Mucosa of descending colon (tissue), 3 donors: ENCODE measurements at places on chromosomes 6 and 20.
A peak's percentile ranks its signal among the peaks of the same experiment; 100 is the strongest.

GRCh38 chr20:36493801-36494114 lies 47.6 kb upstream of the MYL9 start:
- peak; percentile 70 for DNase-seq

GRCh38 chr6:124962639-124963415 lies 590 bp downstream of the RNF217 start:
- DNase-seq: peak; percentile 55

DNA sequence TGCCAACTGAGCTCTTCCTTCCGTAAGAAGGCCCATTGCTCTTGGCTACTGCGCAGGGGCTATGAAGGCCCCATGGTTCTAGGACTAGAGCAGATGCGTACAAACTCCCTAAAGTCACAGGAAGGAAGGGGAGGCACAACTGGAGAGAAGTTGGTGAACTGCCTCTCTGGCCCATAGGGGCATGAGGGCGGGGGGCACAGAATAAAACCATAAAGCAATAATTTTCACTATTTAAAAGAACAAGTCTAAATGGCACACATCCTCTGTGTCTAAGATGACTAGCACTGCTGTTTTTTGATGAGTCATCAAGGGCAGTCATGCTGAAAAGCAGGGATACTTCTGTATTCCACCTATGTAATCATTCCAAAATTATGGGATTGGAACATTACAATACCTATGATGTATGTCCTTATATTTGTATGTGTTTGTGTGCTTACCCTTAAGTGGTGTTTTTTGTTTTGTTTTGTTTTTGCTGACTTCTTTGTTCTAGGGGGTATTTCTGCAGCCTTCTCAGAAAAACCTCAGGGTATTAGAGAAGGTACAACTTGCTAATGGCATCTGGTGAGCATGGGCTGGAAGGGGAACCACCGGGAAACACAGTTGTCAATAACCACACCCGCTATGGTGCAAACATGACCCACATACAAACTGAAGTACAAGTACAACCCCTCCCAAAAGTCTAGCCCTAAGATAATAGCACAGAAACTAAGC lies 36.9 kb downstream of the B4GALT5 start:
- peak; percentile 66 for DNase-seq

GRCh38 chr6:1624058-1624850 lies 14.5 kb downstream of the FOXC1 start:
- DNase-seq: no peak

- DNase-seq: peak; percentile 88
Observed at GRCh38 chr20:19205981-19206396, 6.5 kb upstream of the SLC24A3 start.

- no peak for DNase-seq
Observed at GRCh38 chr6:41288030-41288753, 1.7 kb upstream of the TREM1 start.

- DNase-seq: no peak
Observed at GRCh38 chr6:47446669-47447330, 30.8 kb upstream of the CD2AP start.
